Upper lobe of right lung (tissue), 1 donor: ENCODE measurements at places on chromosomes 2 and 18. TPM values are rescaled to one million over a fixed set of nuclear protein-coding genes. Genes with fewer than 3 reads are reported as not detected.
A peak's percentile ranks its signal among the peaks of the same experiment; 100 is the strongest.

GRCh38 chr18:12595571-12596255 lies 62.2 kb downstream of the SPIRE1 start:
- H3K27ac ChIP-seq, result no peak overlapping the region
- peaks cover 21% of the 10 kb centered on the region for H3K4me1 ChIP-seq
- H3K4me3 ChIP-seq, result no peak overlapping the region
- no peak for DNase-seq

DNA sequence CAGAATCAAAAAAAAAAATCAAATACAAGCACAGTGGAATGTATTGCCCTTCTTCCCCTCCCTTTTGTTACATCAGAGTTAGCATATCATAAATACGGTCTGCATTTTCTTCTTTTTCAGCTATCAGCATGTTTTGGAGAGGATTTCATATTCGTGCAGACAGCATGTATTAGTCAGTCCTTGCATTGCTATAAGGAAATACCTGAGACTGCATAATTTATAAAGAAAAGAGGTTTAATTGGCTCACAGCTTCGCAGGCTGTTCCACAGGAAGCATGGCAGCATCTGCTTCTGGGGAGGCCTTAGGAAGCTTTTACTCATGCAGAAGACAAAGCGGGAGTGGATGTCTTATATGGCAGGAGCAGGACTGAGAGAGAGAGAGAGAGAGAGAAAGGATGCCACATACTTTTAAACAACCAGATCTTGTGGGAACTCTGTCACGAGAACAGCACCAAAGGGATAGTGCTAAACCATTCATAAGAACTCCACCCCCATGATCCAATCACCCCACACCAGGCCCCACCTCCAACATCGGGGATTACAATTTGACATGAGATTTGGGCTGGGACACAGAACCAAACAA lies 8.9 kb downstream of the IL1B start:
- H3K4me1 ChIP-seq, result no peaks in the 10 kb centered on the region
- no peak overlapping the region for H3K4me3 ChIP-seq
- H3K27ac ChIP-seq, result no peak overlapping the region
- H3K27me3 ChIP-seq, result no peaks in the 10 kb centered on the region
- no peaks in the 10 kb centered on the region for H3K36me3 ChIP-seq

GRCh38 chr2:215621381-215621780 lies 185.5 kb upstream of the FN1 start:
- H3K4me3 ChIP-seq, result no peak overlapping the region
- no peaks in the 10 kb centered on the region for H3K36me3 ChIP-seq
- no peaks in the 10 kb centered on the region for H3K27me3 ChIP-seq
- H3K4me1 ChIP-seq, result no peaks in the 10 kb centered on the region

- H3K27me3 ChIP-seq, result no peaks in the 10 kb centered on the region
- H3K4me1 ChIP-seq, result no peaks in the 10 kb centered on the region
- H3K4me3 ChIP-seq, result no peak overlapping the region
- DNase-seq, result no peak
- no peaks in the 10 kb centered on the region for H3K36me3 ChIP-seq
These were observed 383.7 kb downstream of the XIRP2 start for GRCh38 chr2:167271932-167272331.

- no peaks in the 10 kb centered on the region for H3K36me3 ChIP-seq
- H3K27me3 ChIP-seq, result no peaks in the 10 kb centered on the region
- no peak for DNase-seq
- no peak overlapping the region for H3K27ac ChIP-seq
- H3K4me1 ChIP-seq, result no peaks in the 10 kb centered on the region
These were observed 96.7 kb downstream of the ZNF385B start for GRCh38 chr2:179764710-179765109.

DNA sequence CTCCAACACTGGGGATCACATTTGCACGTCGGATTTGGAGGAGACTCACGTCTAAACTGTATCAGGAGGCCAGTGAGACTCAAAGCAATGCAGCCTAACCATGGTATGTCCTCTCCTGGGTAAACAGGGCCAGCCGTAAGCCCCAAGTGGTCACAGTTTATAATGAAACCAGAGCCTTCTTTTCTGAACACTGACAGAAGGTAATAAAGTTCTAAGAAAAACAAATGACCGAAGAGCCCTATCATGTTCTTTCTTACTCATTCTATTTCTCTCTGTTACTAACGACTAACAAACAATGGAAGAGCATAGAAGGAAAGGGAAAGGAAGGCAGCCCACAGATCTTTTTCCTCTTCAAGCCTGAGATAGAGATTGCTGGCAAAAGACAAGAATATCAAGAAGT lies 796.8 kb upstream of the SOX11 start:
- no peak for DNase-seq
- no peaks in the 10 kb centered on the region for H3K27me3 ChIP-seq
- H3K4me3 ChIP-seq, result no peak overlapping the region
- no peak overlapping the region for H3K27ac ChIP-seq
- no peaks in the 10 kb centered on the region for H3K36me3 ChIP-seq

GRCh38 chr2:127164761-127165538 lies 55.1 kb downstream of the CYP27C1 start:
- H3K4me1 ChIP-seq, result no peaks in the 10 kb centered on the region
- no peak overlapping the region for H3K4me3 ChIP-seq
- H3K27ac ChIP-seq, result no peak overlapping the region
- H3K36me3 ChIP-seq, result no peaks in the 10 kb centered on the region

- H3K27me3 ChIP-seq, result no peaks in the 10 kb centered on the region
- H3K36me3 ChIP-seq, result peaks cover 32% of the 10 kb centered on the region
- H3K4me3 ChIP-seq, result no peak overlapping the region
- DNase-seq, result no peak
These were observed 56.0 kb downstream of the PIK3C3 start for GRCh38 chr18:42011053-42011452.

- H3K36me3 ChIP-seq, result no peaks in the 10 kb centered on the region
- no peaks in the 10 kb centered on the region for H3K27me3 ChIP-seq
- H3K4me3 ChIP-seq, result no peak overlapping the region
- H3K4me1 ChIP-seq, result no peaks in the 10 kb centered on the region
These were observed 391.4 kb downstream of the DCDC2C start for GRCh38 chr2:4094743-4095142.

DNA sequence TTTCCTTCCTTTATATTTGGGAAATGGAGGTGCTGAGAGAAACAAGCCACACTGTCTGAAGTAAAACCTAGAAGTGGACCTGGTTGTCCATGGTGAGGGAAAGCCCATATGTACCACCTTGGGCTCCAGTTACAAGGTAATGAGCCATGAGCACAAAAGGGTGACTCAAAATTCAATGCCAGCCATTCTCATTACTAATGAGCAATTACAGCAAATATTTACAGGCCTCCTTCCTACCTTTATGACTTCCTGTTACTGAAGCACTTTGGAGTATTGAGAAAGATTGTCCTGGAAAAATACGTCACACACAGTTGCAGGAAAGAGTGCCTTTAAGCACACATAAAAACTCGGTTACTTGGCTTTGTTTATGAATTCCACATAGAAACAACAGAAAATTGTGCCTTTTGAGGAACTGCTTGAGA lies 9.1 kb downstream of the EPAS1 start:
- DNase-seq, result no peak
- no peak overlapping the region for H3K4me3 ChIP-seq
- no peaks in the 10 kb centered on the region for H3K27me3 ChIP-seq
- peaks cover 90% of the 10 kb centered on the region for H3K4me1 ChIP-seq

SOWAHC gene
- 19.9 TPM for total RNA-seq

DNA sequence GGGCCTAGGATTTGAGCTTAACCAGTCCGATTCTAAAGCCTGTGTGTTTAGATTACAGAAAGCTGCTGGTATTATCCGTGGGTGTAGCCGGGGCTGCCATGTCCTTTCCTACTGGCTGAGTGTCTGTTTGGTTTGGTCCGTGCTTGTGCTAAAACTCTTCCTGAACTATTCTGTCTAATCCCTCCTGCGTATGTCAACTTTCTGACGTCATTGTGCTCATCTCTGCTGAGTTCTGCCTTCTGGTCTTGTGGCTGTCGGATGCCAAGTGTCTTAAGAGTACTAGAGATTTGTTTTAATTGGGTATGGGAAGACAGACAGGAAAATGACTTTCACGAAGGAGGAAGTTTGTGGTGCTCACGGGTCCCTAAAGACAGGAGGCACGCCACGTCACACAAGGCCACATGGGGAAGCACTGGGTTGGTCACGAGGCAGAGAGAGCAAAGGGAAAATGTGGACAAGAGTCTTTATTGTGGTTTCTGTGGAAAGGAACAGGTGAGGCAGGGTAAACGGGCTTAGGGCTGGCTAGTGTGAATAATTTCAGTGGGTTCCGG lies 31.8 kb upstream of the NTSR2 start:
- no peaks in the 10 kb centered on the region for H3K36me3 ChIP-seq
- H3K4me3 ChIP-seq, result no peak overlapping the region
- no peak overlapping the region for H3K27ac ChIP-seq
- no peaks in the 10 kb centered on the region for H3K27me3 ChIP-seq

GRCh38 chr18:9861157-9861556 lies 24.6 kb upstream of the TXNDC2 start:
- H3K4me1 ChIP-seq, result peaks cover 20% of the 10 kb centered on the region
- no peaks in the 10 kb centered on the region for H3K27me3 ChIP-seq
- H3K36me3 ChIP-seq, result no peaks in the 10 kb centered on the region
- DNase-seq, result no peak

- no peak overlapping the region for H3K27ac ChIP-seq
- DNase-seq, result no peak
- no peaks in the 10 kb centered on the region for H3K36me3 ChIP-seq
- H3K4me1 ChIP-seq, result no peaks in the 10 kb centered on the region
These were observed 63.1 kb downstream of the TSN start for GRCh38 chr2:121818546-121818945.

CYP1B1 gene
- 69.4 TPM for total RNA-seq

RFX8 gene
- total RNA-seq, result not detected

ICA1L gene
- 2.3 TPM for total RNA-seq

TEKT4 gene
- not detected for total RNA-seq

GRCh38 chr2:226818930-226819329 lies 16.9 kb upstream of the RHBDD1 start:
- H3K4me1 ChIP-seq, result no peaks in the 10 kb centered on the region
- no peak for DNase-seq
- H3K27me3 ChIP-seq, result no peaks in the 10 kb centered on the region
- H3K4me3 ChIP-seq, result no peak overlapping the region
- H3K27ac ChIP-seq, result no peak overlapping the region

AKAIN1 gene
- not detected for total RNA-seq

SP110 gene
- 46.9 TPM for total RNA-seq

GRCh38 chr18:49023938-49024803 lies 73.4 kb upstream of the SMAD7 start:
- no peak overlapping the region for H3K4me3 ChIP-seq
- H3K27me3 ChIP-seq, result no peaks in the 10 kb centered on the region
- DNase-seq, result peak; percentile 53
- no peaks in the 10 kb centered on the region for H3K36me3 ChIP-seq

- no peaks in the 10 kb centered on the region for H3K36me3 ChIP-seq
- DNase-seq, result no peak
- H3K27me3 ChIP-seq, result peaks cover 15% of the 10 kb centered on the region
- no peak overlapping the region for H3K27ac ChIP-seq
- no peaks in the 10 kb centered on the region for H3K4me1 ChIP-seq
- H3K4me3 ChIP-seq, result no peak overlapping the region
These were observed 42.7 kb upstream of the PAIP2B start for GRCh38 chr2:71269511-71270090.

GRCh38 chr2:221655300-221655699 lies 83.2 kb upstream of the EPHA4 start:
- H3K36me3 ChIP-seq, result no peaks in the 10 kb centered on the region
- H3K4me1 ChIP-seq, result no peaks in the 10 kb centered on the region
- H3K27ac ChIP-seq, result no peak overlapping the region
- no peaks in the 10 kb centered on the region for H3K27me3 ChIP-seq
- no peak overlapping the region for H3K4me3 ChIP-seq
- no peak for DNase-seq

GRCh38 chr2:127576433-127577207 lies 41.1 kb downstream of the MYO7B start:
- no peaks in the 10 kb centered on the region for H3K27me3 ChIP-seq
- H3K4me3 ChIP-seq, result no peak overlapping the region
- H3K27ac ChIP-seq, result no peak overlapping the region
- peak; percentile 68 for DNase-seq

NOSTRIN gene
- 70.0 TPM for total RNA-seq

DNA sequence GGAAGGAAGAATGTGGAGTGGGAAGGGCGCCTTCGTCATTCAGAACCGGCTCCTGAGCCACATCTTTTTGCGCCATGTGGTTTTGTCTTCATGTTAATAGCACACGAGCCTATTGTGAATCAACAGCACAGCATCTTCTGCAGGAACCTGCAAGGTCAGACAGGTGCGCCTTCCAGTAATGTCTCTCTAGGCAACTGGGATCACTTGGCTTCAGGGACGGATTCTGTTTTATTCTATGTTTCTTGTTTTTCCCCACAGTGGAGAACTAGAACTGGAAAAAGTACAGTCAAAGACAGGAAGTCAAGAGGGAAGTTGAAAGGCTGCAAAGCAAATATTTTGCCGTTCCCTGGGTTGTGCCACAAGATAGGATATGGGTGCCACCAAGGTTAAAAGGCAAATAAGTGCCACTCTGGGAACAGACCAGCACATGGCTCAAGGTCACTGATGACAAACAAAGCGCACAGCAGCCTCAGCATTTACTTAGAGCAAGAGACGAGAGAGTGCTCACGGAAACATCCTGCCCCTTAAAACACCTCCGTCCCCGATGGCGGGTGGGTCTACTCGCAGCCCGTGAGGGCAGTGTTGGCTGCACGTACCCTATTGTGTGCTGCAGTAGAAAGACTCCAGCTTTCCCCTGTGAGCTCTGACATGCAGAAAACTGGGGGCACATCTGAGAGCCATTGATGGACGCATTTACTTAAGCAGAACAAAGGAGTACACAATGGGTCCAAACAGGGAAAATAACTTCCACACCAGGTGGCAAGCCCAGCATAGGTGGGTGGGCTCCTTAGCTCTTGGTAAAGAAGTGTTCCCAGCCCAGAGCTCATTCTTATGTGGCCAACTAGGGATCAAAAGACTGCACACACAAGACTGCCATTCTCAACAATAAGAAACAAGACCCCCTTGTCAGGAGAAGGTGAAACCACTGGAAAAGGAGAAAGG lies 107.2 kb upstream of the PARD3B start:
- no peak overlapping the region for H3K4me3 ChIP-seq
- DNase-seq, result no peak
- H3K36me3 ChIP-seq, result no peaks in the 10 kb centered on the region
- H3K4me1 ChIP-seq, result no peaks in the 10 kb centered on the region

PPP4R3B gene
- total RNA-seq, result 65.5 TPM

DNA sequence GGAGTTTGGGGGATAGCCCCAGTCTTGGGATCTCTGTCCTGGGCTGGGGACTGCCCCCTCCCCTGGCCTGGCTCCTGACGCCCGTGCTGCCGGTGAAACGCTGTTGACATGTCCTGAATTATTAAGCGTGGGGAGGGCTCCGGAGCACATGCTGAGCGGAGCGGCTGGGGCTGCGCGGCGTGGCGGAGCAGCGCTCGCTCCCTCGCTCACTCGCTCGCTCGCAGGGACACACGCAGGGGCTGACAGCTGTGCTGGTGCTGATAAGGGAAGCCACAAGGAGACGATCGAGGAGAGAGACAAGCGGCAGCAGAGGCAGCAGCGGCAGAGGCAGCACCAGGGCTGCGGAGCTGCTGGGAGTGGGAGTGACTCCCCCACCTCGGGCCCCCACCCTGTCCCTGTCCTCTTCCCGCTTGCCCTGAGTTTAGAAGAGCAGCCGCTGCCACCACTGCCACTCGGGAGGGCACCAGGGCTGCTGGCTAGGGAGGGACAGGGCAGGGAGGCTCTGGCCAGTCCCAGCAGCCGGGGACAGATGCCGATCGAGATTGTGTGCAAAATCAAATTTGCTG lies at the start of gene ASIC4:
Gene ASIC4 (plus strand): TSS at position 287 of the 566 bp plus-strand sequence. CDS start 243 bp downstream, at position 530.
- H3K27me3 ChIP-seq, result peaks cover 76% of the 10 kb centered on the region
- no peak for DNase-seq
- peaks cover 3% of the 10 kb centered on the region for H3K4me1 ChIP-seq

DPP10 gene
- total RNA-seq, result 1.0 TPM
